ENCODE measurements at places on chromosomes 2 and 18.
A peak's percentile ranks its signal among the peaks of the same experiment; 100 is the strongest.

DNA sequence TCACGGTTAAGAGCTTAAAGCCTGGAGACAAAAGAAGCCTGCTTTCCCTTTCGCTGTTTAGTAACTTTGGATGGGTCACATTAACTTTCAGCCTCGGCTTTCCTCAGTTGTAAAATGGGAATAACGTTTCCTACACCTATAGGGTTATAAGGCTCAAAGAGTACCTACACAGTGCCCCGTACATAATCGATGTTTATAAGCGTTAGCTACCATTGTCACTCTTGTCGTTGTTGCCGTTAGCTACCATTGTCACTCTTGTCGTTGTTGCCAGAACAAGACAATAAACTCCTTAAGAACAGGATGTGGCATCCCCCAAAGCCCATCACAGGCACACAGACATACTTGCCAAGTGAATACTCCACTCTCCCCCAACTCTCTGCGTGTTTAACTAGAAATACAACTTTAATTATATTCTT lies 901 bp upstream of the MFSD6 start:
- H3K27ac ChIP-seq, result no peak overlapping the region
- no peaks in the 10 kb centered on the region for H3K27me3 ChIP-seq
- H3K36me3 ChIP-seq, result no peaks in the 10 kb centered on the region
- ATAC-seq, result peak; percentile 11
- H3K4me1 ChIP-seq, result peaks cover 16% of the 10 kb centered on the region
- H3K4me3 ChIP-seq, result no peak overlapping the region

GRCh38 chr2:7819316-7819715 lies 862.5 kb upstream of the ID2 start:
- no peaks in the 10 kb centered on the region for H3K4me1 ChIP-seq
- H3K27me3 ChIP-seq, result peaks cover 6% of the 10 kb centered on the region
- no peak for ATAC-seq

DNA sequence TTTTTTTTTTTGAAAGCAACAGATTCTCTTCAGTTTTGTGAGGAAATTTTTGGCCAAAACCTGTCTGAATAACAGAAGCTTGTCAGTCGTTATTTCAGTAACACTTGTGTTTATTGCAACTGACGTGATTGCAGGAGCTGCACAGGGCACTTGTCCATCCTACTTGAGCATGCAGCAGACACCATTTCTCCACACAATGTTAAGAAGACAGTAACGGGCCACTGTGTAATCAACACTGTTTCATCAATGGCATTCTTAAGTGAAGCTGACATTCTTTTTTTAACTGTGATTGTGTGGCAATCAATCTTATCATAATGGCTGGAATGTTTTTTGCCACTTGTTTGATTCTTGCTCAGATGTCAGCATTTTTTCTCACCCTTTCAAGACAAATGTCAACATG lies 50.1 kb upstream of the PIEZO2 start:
- H3K27ac ChIP-seq, result no peak overlapping the region
- ATAC-seq, result no peak
- H3K4me1 ChIP-seq, result no peaks in the 10 kb centered on the region
- peaks cover 9% of the 10 kb centered on the region for H3K27me3 ChIP-seq
- H3K4me3 ChIP-seq, result no peak overlapping the region

DNA sequence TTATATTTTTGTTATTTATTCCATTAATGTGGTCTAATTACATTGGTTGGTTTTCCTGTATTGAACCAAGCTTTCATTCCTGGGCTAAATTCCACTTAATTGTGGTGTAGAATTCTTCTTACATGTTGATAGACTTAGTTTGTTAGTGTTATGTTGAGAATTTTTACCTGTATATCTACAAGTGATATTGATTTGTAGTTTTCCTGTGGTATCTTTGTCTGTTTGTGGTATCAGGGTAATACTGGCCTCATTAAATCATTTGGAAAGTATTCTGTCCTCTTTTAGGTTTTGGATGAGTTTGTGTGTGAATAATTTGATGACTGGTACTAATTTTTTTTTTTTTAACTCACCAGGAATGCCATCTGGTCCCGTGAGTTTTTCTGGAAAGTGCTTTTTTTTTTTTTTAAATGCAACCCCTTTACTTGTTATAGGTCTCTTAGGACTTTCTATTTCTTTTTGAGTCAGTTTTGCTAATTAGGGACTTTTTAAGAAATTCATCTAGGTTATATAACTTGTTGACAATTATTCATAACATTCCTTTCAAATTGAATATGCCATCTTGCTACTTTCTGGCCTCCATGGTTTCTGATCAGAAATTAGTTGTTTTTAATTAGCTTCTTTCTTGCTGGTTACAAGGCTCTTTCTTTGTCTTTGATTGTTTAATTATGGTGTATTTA lies 232.8 kb downstream of the CCDC85A start:
- H3K27me3 ChIP-seq, result no peaks in the 10 kb centered on the region
- no peak overlapping the region for H3K4me3 ChIP-seq
- no peak for ATAC-seq
- H3K27ac ChIP-seq, result no peak overlapping the region
- H3K36me3 ChIP-seq, result no peaks in the 10 kb centered on the region

DNA sequence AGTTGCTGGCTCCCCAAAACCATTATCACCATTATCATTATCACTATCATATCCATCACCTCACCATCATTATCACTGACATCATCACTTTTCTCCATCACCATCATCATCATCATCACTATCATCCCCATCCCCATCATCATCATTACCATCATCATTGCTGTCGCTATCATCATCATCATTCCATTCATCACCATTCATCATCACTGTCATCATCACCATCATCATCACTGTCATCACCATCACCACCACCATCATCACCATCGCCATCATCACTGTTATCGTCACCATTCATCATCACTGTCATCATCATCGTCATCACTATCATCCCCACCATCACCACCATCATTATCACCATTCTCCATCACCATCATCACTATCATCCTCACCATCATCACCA lies 9.0 kb downstream of the HPCAL1 start:
- no peak for ATAC-seq
- H3K36me3 ChIP-seq, result peaks cover 16% of the 10 kb centered on the region
- no peak overlapping the region for H3K4me3 ChIP-seq
- H3K4me1 ChIP-seq, result peaks cover 40% of the 10 kb centered on the region
- no peak overlapping the region for H3K27ac ChIP-seq

- no peaks in the 10 kb centered on the region for H3K36me3 ChIP-seq
- ATAC-seq, result no peak
- H3K27me3 ChIP-seq, result no peaks in the 10 kb centered on the region
- H3K4me3 ChIP-seq, result peak overlapping the region; percentile 78
These were observed 2.6 kb downstream of the HS6ST1 start for GRCh38 chr2:128315829-128316776.

DNA sequence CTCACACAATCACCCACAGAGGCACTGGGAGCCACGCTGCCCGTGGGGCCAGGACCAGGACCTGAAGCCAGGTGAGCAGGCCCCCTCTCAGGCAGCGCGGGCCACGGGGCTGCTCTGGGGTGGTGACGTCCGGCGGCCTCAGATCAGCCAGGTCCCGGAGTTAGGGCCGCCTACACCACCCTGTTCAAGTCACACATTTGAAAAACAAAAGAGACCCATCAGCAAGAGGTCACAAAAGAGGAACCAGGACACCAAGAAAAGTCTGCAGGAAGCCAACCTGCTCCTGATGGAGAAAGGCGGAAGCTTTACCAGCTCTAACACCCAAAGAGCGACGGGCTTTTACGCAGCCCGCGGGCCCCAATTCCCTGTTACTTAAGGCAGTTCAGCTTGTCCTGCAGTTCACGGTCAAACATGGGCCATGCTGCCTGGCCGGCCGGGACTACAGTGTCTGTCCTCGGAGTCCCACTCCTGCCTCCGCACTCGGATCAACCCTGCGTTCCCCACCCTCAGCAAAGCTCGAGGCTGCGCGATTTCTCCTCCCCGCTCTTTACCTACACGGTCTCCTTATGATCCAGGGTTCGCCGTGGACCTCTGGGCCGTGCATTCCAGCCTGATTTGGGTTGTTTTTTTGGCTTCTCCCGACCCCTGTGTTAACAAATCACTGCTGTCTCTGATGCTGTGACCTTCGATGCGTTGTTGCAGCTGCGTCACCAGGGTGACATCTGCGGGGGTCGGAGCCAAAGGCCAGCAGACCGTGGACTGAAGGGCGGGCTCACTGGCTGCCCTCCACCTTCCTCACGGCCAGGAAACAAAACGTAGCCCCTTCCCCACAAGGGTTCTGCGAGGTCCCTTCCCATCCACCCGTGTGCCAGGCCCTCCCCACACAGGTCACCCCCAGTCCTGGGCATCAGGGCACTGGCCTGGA lies 31.0 kb downstream of the SNORC start:
- H3K36me3 ChIP-seq, result no peaks in the 10 kb centered on the region
- H3K27ac ChIP-seq, result no peak overlapping the region
- no peaks in the 10 kb centered on the region for H3K4me1 ChIP-seq
- no peak for ATAC-seq
- H3K27me3 ChIP-seq, result no peaks in the 10 kb centered on the region

- no peak overlapping the region for H3K27ac ChIP-seq
- no peaks in the 10 kb centered on the region for H3K4me1 ChIP-seq
- H3K27me3 ChIP-seq, result peaks cover 13% of the 10 kb centered on the region
- ATAC-seq, result no peak
- H3K4me3 ChIP-seq, result no peak overlapping the region
These were observed 268.4 kb downstream of the GPD2 start for GRCh38 chr2:156704617-156705016.

GRCh38 chr2:208062113-208062512 lies 36.8 kb upstream of the PLEKHM3 start:
- H3K4me3 ChIP-seq, result no peak overlapping the region
- no peaks in the 10 kb centered on the region for H3K36me3 ChIP-seq
- H3K27me3 ChIP-seq, result peaks cover 4% of the 10 kb centered on the region

GRCh38 chr2:173983391-173983871 lies 18.3 kb upstream of the SP3 start:
- H3K4me3 ChIP-seq, result no peak overlapping the region
- H3K27me3 ChIP-seq, result peaks cover 5% of the 10 kb centered on the region
- peaks cover 18% of the 10 kb centered on the region for H3K4me1 ChIP-seq
- no peak for ATAC-seq
- H3K27ac ChIP-seq, result no peak overlapping the region

DNA sequence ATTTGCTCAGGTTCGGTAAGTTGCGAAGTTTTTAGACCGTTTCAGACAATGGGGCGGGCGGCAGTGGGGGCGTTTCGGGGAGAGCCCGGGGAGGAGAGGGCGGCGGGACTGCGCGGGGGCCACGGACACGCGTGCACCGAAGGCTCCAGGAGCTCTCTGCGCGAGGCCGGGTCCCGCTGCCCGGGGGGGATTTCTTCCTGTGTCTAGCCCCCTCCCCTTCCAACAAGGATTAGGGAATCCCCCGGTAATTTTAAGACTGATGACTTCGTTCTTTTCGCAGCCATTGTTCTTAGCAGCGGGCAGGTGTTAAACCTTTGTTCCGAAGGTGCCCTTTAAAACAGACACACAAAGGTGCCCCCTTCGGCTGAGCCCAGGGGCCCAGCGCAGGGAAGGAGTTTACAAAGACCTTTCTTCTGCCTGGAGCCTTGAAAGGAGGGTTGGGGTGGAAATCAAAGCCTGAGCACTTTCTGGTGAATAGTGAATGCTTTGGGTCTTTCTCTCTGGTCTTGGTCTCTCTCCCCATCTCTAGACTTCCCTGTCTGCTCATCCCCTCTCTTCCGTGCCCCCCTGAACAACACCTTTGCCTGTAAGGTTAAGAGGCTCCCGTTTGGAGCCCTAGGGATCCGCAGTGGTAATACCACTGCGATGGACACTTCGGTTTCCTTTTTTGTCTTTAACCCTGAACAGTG lies 2.1 kb downstream of the TRIB2 start:
- peaks cover 54% of the 10 kb centered on the region for H3K36me3 ChIP-seq
- ATAC-seq, result no peak
- H3K27ac ChIP-seq, result peak overlapping the region; percentile 95

DNA sequence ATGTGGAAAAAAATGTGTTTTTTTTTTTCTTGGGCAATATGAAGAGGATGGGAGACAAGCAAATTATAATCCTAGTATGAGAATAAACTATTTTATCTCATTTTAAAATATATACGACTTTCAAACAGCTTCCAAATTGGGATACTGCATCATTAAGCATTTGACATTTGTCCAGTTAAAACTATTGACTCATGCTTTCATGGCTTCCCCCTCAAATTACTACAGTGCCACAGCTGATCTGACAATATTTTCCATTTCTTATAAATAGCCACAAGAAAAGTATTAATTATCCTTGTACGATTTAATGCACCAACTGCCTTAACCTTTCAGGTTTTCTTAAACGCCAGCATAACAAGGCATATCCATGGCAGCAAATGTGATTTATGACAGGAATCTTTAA lies 1134.8 kb upstream of the ZEB2 start:
- H3K4me3 ChIP-seq, result no peak overlapping the region
- no peak for ATAC-seq
- H3K36me3 ChIP-seq, result no peaks in the 10 kb centered on the region

- no peak overlapping the region for H3K4me3 ChIP-seq
- no peaks in the 10 kb centered on the region for H3K36me3 ChIP-seq
- no peaks in the 10 kb centered on the region for H3K4me1 ChIP-seq
- H3K27ac ChIP-seq, result no peak overlapping the region
These were observed 85.2 kb upstream of the SESTD1 start for GRCh38 chr2:179349670-179350303.

- H3K4me3 ChIP-seq, result no peak overlapping the region
- no peaks in the 10 kb centered on the region for H3K36me3 ChIP-seq
- no peak overlapping the region for H3K27ac ChIP-seq
- no peaks in the 10 kb centered on the region for H3K27me3 ChIP-seq
- H3K4me1 ChIP-seq, result no peaks in the 10 kb centered on the region
These were observed 1108.1 kb downstream of the TSN start for GRCh38 chr2:122863532-122863931.

DNA sequence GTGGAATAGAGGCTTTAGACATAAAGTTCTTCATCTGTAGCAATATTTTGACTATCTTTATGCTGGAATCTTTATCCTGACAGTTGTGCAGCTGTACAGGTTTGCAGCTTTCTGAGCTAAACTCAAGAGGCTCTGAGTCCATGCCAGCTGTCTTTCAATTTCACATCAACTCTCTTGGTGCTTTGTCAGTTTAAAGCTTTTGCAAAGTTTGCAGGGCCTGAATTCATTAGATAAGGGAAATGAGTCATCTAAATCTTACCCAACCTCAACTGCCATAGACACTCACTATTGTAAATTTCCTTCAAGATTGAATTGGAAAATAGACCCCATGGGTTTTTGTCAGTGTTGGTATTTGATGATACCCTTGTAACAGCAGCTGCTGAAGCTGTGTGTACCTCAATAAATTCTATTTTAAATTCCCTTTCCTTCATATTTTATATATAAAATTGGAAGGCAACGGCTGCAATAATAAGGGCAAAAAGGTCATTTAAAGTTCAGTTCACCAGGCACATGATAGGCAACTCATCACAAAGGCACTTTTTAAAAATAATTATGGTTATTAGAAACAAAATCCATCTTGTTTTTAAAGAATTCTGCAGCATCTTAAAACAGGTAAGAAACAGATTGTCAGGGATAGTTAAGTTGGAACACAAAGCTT lies 169.9 kb upstream of the SLC39A10 start:
- peak; percentile 78 for ATAC-seq
- no peaks in the 10 kb centered on the region for H3K4me1 ChIP-seq
- H3K4me3 ChIP-seq, result peak overlapping the region; percentile 24

GRCh38 chr2:120735746-120736170 lies at the start of gene GLI2:
TSS of gene GLI2 (plus strand) at chr2:120735868. CDS start at chr2:120797321, 61,453 bp downstream.
- peak within 1 kb of the TSS; percentile 31 for H3K4me3 ChIP-seq
- no peaks in the 10 kb centered on the region for H3K36me3 ChIP-seq
- no peaks in the 10 kb centered on the region for H3K4me1 ChIP-seq
- H3K27ac ChIP-seq, result no peak within 1 kb of the TSS

GRCh38 chr2:5781679-5782078 lies 89.5 kb downstream of the SOX11 start:
- H3K4me3 ChIP-seq, result no peak overlapping the region
- no peak for ATAC-seq
- no peaks in the 10 kb centered on the region for H3K36me3 ChIP-seq
- H3K27me3 ChIP-seq, result no peaks in the 10 kb centered on the region

Measured in activated T-helper 17 cell treated with anti-CD3 and anti-CD28 coated beads, Interleukin-2, amount 50 U/mL, for 72 hours (primary cell).